NCI-H446 treated with DMSO at 0.1 percent for 48 hours (cell line): ENCODE measurements at places on chromosomes 13 and 19.

DNA sequence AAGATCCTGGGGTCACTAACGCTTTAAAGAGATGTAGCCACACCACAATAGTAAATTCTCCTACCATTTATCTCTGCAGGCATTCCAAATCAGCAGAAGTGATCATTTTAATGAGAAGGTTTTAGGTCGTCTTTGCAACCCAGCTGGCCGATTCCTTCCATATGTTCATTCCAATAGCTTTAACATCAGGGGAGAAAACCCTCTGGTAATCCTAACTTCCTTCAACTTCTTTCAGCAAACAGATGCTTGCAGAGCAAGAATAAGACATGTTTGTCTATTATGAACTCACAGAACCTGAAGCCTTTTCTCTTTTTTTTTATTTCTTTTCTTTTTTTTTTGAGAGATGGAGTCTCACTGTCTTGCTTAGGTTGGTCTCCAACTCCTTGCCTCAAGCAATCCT is 498.6 kb upstream of the SLITRK1 start:
- no peak for DNase-seq

DNA sequence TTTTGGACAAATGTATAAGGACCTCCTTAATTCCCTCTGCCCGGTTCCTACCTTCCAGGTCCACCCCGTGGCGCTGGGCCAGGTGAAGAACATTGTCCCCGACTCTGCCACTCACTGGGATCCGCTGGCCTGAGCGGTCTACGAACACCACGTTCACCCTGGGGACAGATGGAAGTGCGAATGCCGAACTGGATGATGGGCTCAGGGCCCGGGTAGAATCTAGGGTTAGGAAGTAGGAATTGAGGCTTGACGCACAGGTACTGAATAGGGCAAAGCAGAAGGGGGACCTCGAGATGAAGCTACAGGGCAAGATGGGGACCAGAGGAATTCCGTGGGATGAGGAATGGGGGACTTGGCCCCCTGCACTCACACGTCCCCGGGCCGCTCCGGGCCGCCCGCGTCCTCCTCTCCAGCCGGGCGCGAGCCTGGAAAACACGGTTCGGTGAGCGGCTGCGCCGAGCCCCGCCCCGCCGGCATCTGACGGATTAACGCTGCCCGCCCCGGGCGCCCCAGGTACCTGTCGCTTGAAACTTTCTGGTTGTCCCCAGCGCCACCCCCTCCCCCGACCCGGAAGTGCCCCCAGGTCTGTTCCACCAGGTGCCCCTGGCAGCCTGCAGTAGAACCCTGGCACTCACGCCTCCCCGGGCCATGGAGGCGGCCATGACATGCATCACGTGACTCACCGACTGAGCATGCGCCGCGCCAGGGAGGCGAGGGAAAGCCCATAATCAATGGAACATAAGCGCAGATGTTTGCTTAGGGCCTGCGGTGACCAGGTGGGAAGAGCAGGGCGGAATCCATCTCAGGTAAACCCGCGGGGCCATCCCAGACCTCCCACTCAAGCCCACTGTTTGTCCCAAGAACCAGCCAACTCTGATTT is at the start of gene FDX2:
Gene FDX2, minus strand, starts transcription at position 681 of the 880 bp plus-strand sequence. Its CDS starts 19 bp downstream, at position 662.
- peak; percentile 54 for DNase-seq

DNA sequence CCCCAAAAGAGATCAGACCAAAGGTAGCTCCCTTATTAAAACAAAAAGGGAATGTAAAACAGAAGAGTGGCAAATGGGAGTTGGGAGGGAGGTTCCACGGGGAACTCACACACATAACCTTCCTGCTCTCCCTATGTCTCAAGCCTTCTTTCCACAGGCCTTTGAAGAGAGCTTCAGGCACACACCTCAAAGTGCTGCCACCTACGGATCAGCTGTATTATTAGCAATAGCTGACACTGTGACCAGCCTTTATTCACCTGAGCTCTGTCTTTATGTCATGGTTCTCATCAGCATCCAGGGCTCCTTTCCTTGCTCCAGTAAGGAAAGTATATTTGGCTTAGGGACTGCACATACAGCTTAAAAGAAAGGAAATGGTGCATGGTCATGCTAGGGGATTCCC is 11.3 kb downstream of the ZNF571 start:
- no peak for DNase-seq

GRCh38 chr19:19285686-19286085 is 12.6 kb upstream of the TM6SF2 start:
- DNase-seq: no peak

GRCh38 chr19:5268801-5269200 is 71.8 kb downstream of the PTPRS start:
- no peak for DNase-seq

- DNase-seq: no peak
These were observed 10.7 kb upstream of the TMEM255B start for GRCh38 chr13:113748101-113748861.

- no peak for DNase-seq
These were observed 472.7 kb upstream of the NBEA start for GRCh38 chr13:34469196-34469986.

- no peak for DNase-seq
These were observed 500.9 kb upstream of the HTR2A start for GRCh38 chr13:47397739-47398138.

DNA sequence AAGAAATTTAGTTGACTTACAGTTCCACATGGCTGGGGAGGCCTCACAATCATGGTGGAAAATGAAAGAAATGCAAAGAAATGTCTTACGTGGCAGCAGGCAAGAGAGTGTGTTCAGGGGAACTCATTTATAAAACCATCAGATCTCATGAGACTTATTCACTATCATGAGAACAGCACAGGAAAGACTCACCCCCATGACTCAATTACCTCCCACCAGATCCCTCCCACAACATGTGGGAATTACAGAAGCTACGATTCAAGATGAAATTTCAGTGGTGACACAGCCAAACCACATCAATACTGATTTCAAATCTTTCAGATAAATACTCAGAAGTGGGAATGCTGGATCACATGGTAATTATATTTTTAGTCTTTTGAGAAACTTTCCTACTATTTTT is 1357.9 kb downstream of the SLITRK5 start:
- DNase-seq: no peak

DNA sequence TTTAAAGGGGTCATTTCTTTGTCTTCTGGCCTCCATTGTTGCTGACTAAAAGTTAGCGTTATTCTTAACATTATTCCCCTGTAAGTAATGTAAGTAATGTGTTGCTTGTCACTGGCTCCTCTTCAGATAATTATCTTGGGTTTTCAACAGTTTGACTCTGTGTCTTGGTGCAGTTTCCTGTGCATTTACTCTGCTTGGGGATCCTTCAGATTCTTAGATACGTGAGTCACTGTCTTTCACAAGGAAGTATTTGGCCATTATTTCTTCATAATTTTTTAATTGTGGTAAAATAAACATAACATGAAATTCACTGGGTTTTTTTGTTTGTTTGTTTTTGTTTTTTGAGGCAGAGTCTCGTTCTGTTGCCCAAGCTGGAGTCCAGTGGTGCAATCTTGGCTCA is 13.5 kb upstream of the OR7D2 start:
- DNase-seq: no peak

DNA sequence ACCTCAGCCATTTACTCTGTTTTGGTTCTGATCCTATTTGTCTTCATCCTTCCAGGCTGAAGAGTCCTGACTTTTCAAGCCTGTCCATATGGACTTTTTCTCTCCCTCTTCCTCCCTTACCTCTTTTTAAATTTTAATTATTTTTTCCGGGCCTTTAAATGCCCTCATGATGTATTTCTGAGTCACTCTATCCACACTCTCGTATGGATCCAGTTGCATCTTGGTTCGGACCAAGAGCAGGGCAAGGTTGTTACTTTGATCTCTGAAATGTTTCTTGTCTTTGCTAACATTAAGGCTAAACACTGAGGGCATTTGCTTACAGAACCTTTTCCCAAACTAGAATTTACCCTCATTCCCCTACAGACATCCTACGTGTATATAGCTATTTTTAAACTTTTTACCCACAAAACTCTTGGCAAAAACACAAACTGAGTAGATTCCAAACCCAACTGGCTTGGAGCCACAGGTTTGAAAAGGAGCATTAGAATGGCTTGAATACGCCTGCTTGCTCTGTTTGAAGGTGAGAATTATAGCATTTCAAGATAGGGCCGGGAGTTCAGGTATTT is 47.4 kb upstream of the SERPINE3 start:
- no peak for DNase-seq

GRCh38 chr13:50589651-50590054 is 253.8 kb downstream of the DLEU7 start:
- DNase-seq: no peak

- DNase-seq: no peak
These were observed 101.3 kb downstream of the VWA8 start for GRCh38 chr13:41859565-41859964.

- no peak for DNase-seq
These were observed 49.8 kb downstream of the BICRA start for GRCh38 chr19:47658431-47659348.

DNA sequence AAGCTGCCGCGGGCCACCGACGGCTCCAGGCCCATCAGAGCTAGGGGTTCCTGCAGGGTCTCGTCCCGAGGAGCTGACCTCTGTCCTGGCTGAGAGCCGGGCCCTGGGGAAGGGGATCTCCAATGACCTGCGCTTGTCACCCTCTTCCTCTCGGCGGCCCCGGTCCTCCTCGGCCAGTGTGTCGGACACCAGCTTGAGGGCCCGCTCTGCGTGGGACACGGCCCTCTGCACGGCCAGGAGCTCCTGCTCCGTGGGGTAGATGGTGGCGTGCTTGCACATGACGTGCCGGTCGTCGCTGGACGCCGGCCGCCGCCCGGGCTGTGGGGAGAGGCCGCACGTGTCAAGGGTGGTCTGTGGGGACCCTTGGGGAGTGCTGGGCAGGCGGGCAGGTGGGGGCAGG is 32.7 kb upstream of the MATK start:
- no peak for DNase-seq

DNA sequence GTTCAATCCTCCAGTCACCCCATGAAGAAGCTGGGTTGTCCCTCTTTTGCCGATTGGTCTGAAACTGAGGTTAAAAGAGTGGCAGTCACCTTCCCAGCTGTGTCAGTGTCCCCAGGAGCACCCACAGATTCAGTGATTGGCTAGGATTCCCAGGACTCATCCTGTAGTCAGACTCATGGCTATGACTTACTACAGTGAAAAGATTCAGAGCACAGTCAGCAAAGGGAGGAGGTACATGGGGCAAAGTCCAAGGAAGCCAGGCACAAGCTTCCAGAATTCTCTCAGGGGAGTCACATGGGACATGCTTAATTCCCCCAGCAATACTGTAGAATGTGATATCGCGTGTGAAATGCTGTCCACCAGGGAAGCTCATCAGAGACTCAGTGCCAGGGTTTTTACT is 14.2 kb downstream of the ZNF473 start:
- no peak for DNase-seq

- DNase-seq: no peak
These were observed at the start of gene ARHGAP45 for GRCh38 chr19:1066748-1067340. Gene ARHGAP45, plus strand, starts transcription at chr19:1067167. Its CDS starts 239 bp downstream, at chr19:1067406.

GRCh38 chr13:36907821-36908220 is 12.2 kb downstream of the SMAD9 start:
- DNase-seq: no peak

- DNase-seq: no peak
These were observed 23.5 kb downstream of the URI1 start for GRCh38 chr19:29965492-29965891.

DNA sequence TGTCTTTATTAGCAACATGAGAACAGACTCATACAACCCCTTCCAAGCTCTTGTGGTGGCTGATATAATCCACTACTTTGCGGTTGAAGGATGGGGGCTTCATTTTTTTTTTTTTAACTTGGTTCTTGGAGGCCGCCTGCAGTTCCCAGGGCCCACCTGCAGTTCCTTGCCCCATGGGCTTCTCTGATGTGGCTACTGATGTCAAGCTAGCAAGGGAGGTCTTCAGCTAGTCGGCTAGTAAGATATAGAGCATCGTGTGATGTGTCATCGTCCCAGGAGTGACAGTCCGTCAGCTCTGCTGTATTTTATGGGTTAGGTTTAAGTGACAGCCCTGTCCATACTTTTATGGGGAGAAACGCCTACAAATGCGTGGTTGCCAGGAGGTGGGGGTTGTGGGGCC is 26.1 kb downstream of the UHRF1 start:
- no peak for DNase-seq

GRCh38 chr19:40235238-40236025 is 8.9 kb upstream of the CCNP start:
- no peak for DNase-seq

DNA sequence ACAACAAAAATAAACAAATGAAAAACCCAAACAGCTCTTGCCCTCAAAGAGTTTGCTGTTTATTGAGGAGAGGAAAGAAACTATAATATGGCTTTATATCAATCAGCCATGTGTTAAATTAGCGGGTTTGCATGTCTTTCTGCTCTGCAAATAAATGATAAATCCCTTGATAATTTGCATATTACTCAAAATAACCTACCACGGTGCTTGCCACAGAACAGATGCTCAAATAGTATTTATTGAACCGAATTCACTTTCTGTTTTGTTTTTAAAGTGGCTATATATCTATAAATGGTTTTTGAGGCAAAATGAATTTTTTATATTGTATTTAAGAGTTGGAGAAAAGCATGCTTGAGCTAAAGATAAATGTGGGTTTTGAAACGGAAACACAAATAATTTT is 428.1 kb downstream of the ITGBL1 start:
- DNase-seq: no peak

DNA sequence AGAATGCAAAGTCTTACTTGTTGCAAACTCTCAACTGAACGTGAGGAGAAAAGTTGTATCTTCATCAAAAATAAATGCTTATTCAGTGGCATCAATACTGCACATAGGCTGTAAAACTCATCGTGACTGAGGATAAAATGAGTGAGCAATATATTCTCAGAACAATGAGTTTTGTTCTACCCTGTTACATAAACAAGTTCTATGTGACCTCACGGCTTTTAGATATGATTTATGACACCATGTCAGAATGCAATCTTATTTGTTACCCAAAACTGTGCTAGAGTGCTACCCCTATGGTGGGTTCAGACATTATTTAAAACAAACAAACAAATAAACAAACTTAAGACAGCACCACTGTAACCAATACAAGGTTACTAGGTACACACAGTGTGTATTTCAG is 55.4 kb downstream of the FOXO1 start:
- no peak for DNase-seq

DNA sequence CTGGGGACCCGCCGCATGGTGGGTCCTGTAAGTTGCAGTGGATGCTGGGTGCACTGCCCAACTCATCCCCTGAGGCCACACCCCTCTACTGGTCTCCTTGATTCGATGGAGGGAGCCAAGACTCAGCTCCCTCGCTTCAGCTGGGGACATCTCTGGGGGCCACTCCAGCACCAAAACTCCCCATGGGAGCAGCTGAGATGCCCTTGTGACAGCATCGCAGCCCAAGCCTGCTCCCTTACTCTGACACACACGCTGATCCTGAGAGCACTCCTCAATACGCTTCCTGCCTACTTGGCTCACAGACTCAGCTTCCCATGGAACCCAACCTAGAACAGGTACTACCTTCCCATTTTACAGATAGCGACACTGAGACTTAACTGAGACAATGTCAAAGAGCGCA is 56.2 kb downstream of the PEPD start:
- no peak for DNase-seq

GRCh38 chr13:77620138-77620537 is 77.3 kb upstream of the SLAIN1 start:
- DNase-seq: no peak
